Hypothalamus (tissue), 51 donors: ENCODE measurements at places on chromosomes 1 and 21.

- no peak for DNase-seq
Measured at GRCh38 chr1:166538646-166539045, 300.6 kb upstream of the POGK start.

- DNase-seq: no peak
Measured at GRCh38 chr1:201059871-201060555, 36.5 kb upstream of the KIF21B start.

- no peak for DNase-seq
Measured at GRCh38 chr21:14273736-14274538, 58.0 kb downstream of the RBM11 start.

- no peak for DNase-seq
Measured at GRCh38 chr1:43604192-43604591, 45.8 kb upstream of the KDM4A start.

DNA sequence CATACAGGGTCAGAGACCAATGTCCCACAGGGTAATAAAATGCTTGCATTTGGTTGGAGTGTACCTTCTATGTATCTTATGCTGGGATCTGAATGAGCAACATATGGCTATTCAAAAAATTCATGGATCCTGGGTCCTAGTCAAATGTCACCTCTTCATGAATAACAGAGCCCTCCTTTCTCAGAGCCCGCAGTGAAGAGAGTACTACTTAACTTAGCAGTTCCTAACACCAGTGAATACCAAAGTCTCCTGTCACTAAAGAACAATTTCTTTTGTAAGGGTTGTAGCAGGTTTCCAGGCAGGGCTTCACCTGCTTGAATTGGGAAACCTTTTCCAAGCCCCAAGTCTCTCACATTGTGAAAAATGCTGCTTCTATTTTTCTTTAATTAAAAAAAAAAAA, 483.0 kb upstream of the DEPDC1 start:
- DNase-seq: no peak

DNA sequence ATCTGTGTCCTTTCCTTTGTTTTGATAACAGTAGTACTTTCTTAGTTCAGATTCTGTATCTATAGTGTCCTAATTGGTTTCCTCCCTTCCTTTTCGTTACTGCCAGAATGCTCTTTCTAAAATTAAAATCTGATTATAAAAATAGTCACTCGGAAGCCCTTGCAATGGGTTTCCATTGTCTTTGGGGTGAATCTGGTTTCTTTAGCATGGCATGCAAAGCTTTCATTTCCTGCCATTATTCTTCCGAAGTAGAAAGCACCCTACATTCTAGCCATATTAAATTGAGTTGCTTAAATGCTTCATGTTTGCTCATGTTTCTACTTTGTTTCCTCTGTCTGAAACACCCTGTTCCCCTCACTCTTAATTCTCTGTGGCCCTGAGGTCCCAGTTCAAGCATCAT, 53.2 kb upstream of the MACF1 start:
- no peak for DNase-seq

DNA sequence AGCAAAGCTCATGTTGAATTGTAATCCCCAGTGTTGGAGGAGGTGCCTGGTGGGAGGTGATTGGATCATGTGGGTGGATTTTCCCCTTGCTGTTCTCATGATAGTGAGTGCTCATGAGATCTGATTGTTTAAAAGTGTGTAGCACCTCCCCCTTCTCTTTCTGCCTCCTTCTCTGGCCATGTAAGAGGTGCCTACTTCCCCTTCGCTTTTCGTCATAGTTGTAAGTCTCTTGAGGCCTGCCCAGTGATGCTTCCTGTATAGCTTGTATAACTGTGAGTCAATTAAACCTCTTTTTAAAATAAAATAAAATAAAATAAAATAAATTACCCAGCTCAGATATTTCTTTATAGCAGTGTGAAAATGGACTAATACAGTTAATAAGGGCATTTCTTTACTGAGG, 1025.7 kb downstream of the PLA2G4A start:
- DNase-seq: no peak

DNA sequence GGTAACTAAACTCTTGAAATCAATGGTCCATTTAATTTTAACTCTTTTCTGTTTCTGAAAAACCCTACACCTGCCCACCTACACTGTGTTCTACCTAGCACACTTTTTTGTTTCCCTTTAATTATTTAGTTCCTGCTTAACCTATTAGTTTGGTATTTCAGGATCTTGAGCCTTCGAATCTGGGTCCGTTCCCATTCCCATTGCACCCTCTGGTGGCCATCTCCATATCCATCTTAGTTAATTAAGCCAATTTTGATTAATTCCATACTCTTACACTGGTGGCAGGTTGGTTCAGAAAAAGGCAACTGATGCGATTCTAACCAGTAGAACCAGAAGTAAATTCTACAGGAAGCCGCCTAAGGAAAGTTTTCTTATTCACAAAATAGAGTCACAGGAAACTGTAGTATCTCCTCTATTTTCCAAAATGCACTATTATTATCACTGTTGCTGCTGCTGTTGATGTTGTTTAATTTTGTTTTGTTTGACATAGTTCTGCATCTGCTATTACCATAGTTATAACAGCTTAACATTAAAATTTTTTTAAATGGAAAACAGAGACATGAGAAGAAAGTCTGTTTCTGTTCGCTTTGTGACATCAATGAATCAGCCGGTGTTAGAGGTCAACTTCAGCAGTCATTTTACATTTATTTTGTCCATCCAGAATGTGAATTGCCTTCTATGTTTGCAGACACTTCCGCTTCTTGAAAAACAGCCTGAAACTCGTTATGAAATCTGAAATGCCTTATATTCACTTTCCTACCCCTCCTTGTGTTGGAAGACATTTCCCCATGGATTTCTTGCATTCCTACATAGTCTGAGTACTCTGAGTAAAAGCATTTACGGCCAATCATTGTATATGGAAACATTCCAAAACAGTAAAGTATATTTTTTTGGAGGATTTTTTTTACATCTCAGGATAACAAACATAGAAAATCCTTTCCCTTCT, 115.5 kb upstream of the NCAM2 start:
- DNase-seq: no peak

GRCh38 chr1:239896980-239897379, 194.7 kb upstream of the FMN2 start:
- DNase-seq: no peak

DNA sequence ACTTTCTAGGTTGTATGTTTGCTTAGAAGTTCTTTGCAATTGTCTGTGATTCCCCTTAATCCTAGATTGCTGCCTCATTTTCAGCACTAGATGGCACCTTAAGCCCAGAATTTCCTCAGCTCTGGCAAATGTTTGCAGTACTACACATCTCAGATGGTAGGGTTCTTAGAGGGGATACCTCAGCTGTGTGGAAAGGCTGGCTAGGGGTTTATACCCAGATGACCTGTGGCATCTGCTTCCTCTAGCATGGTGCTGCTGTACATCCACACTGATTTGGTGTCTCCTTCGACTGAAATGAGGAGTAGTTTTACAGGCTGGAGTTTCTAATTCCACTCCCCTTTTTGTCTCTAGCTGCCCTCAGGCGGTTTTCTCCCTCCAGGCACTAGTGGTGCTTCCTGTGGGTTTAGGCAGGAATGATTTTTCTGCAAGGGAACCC, 23.5 kb downstream of the ASB17 start:
- DNase-seq: no peak

GRCh38 chr1:115133440-115133839, 44.1 kb upstream of the TSPAN2 start:
- DNase-seq: no peak

DNA sequence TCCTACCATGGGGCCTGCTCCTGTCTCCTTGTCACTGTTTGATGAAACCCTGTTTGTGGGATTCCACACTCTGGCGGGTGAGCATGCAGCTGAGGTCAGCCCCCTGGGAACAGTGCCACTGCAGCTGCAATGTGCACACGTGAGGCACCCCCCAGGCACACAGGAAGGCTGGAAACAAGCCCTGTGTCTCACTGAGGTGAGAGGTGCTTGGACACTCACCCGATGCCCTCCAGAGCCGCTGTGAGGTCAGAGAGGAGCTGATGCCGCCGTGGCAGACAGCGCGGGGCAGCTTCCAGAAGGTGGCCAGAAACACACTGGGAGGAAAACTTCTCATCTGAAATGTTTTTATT, 49.7 kb downstream of the SLX9 start:
- DNase-seq: no peak

DNA sequence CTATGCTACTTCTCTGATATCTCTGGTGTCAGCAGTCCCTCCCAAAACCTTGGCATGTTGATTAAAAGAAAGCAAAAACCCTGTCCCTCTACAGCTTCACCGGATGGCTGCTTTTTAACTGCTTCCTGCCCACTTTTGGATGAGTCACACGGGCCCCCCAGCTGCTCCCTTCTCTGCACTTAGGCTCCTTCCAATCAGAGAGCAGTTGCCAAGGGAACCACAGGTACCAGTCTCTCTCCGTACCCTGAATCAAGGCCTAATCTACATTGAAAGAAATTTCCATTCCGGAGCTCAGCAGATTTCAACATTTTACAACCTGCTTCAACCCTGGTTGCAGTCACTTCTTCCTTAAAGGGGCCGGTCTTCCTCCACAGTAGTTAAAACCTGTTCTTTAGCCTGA, 70.6 kb upstream of the GJB5 start:
- no peak for DNase-seq

DNA sequence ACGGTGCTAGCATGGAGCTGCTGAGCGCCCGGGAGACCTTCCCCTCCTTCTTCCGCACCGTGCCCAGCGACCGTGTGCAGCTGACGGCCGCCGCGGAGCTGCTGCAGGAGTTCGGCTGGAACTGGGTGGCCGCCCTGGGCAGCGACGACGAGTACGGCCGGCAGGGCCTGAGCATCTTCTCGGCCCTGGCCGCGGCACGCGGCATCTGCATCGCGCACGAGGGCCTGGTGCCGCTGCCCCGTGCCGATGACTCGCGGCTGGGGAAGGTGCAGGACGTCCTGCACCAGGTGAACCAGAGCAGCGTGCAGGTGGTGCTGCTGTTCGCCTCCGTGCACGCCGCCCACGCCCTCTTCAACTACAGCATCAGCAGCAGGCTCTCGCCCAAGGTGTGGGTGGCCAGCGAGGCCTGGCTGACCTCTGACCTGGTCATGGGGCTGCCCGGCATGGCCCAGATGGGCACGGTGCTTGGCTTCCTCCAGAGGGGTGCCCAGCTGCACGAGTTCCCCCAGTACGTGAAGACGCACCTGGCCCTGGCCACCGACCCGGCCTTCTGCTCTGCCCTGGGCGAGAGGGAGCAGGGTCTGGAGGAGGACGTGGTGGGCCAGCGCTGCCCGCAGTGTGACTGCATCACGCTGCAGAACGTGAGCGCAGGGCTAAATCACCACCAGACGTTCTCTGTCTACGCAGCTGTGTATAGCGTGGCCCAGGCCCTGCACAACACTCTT, 1.1 kb downstream of the TAS1R3 start:
- DNase-seq: no peak

DNA sequence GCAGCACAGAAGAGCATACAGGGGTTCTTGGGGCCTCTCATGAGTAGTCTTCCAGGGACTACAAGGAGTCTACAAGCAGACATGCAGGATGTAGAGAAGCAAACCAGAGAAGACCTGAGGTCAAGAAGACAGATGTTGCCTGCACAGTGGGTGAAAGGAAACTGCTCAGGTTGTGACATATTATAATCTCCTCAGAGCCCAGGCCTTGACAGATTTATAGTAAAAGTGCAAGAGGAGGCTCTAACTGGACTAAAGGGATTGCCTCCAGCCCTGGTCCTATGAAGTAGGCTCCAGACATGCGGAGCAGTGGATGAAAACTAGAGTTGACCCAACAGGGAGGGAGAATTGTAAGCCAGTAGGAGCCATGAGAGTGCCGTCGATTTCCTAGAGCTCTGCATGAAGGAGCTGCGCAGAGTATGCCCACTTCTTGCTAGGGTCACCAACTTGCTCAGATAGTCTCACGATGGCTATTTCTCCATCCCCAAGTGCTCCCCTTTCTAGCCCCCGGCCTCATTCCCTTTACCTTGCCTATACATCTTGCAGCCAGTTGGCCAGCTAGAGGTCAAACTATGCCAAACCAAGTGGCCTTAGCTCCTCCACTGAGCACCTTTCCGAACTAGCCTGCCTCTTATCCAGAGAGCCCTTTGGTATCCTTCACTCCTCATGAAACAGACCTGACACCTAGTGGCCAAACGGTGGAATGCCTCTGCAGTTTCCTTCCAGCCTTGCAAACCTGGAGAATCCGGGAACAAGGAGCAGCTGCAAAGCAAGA, 36.2 kb upstream of the IPO9 start:
- peak; percentile 32 for DNase-seq

DNA sequence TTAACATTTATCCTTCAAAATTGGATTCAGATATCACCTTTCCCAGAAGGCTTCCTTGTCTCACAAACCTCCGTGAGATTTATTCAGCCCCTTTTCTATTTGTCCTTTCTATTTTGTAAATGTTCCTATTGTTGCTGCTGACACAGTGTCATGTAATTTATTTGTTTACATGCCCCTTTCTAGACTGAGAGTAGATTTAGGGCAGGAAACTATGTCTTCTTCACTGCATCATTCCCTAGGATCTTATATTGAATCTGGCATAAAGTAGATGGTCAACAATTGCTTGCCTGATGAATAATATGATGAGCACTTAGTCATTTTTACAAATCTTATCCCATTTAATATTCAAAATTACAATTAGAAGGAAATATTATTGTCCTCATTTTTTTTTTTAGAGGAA, 8.1 kb upstream of the CNN3 start:
- no peak for DNase-seq

DNA sequence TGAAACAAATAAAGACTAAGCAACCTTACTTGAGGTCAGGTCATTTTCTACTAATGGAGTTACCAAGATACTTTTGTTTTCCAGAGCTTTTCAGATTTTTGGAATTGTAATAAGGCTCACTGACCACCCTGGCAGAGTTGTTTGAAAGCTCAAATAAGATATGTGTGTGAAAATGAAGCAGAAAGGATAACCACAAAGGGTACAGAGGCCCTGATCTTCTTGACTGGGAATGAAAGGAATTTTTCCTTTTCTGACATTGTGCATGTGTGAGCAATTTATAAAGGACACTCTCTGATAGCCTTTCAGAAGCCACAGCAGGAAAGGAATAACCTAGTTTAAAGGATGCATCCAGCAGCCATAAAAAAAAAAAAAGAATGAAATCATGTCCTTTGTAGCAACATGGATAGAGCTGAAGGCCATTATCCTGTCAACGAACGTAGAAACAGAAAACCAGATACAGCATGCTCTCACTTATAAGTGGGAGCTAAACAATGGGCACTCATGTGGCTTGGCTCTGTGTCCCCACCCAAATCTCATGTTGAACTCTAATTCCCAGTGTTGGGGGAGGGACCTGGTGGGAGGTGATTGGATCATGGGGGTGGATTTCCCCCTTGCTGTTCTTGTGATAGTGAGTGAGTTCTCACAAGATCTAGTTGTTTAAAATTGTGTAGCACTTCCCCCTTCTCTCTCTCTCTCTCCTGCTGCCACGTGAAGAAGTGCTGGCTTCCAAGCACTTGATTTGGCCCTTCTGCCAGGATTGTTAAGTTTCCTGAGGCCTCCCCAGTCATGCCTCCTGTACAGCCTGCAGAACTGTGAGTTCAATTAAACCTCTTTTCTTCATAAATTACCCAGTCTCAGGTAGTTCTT, 3.1 kb upstream of the SRP9 start:
- no peak for DNase-seq
